ENCODE measurements at places on chromosomes 6 and 20.
A peak's percentile ranks its signal among the peaks of the same experiment; 100 is the strongest.

- no peak for DNase-seq
Observed at GRCh38 chr6:33144373-33144772, 47.9 kb downstream of the COL11A2 start.

- no peak for DNase-seq
Observed at GRCh38 chr6:17983730-17984129, 3.7 kb downstream of the KIF13A start.

DNA sequence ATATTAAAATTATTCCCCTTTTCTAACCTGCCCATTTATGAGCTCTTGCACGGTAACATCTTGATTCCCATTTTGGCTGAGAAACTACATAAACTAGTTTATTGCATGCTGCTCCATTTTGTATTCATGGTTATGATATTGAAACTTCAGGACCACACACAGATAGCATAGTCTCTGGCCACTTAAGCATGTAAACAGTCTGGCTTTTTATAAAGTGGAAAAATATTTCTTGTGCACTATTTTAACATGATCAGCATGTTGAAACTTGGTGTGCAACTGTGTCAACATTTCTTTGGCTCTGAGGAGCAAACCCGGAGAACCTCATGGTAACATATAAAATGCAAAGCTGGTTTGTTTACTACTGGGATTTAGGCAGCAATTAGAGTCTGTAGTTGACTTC is 70.7 kb downstream of the SLX4IP start:
- DNase-seq, result no peak

GRCh38 chr20:2320813-2321658 is 25.2 kb downstream of the TGM3 start:
- DNase-seq, result no peak

GRCh38 chr20:10986586-10986985 is 312.8 kb upstream of the JAG1 start:
- DNase-seq, result no peak

DNA sequence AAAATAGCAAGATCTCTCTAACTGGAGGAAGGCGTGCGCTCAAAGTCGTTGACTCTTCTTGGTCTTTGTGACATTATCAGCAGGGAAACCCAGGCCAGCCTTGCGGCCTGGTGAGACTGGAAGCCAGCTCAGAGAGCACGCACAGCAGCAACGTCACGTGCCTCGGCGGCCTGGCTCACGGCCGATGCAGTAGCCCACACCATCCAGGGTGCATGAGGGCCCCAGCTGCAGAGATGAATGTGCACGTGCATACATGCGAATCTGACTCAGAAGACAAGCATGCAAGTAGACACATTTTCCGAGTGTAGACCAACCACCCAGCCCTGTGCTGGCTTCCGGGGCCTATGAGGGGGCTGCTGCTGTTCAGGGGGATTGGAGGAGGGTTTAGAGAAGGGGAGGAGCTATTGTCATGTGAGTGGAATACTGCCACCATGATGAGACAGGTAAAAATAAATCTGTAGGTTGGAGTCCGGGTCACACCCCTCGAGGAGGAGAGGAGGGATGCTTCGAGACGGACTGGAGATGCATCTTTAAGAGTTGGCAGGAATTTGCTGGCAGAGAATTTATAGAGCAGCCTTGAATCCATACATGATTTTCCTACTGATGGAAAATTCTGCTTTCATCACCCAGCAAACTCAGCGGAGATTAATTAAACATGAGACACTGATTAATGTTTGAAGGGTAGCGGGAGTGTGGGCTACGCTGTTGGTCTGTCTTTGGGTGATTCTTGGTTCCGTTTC is 388.2 kb downstream of the CDH4 start:
- DNase-seq, result no peak

- no peak for DNase-seq
Observed at GRCh38 chr6:20044883-20045282, 167.4 kb downstream of the MBOAT1 start.

GRCh38 chr6:20464041-20464440 is 62.4 kb downstream of the E2F3 start:
- no peak for DNase-seq

DNA sequence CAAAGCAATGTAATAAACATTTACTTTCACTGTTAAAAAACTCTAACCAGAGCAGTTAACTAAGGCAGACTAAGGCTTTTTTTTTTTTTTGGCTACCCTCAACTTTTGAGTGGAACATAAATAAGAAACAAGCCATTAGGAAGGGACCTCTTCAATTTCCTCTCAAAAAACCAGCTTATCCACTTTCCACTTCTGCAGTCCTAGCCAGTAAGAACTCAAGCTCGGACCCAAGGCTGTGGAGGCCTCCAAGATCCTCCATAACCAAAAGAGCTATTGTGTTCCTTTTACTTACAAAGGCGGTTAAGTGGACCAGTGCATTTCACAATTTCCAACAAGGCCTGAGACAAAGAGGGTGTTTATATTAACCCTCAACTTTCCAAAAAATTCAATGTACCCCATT is 5.3 kb downstream of the KCNK5 start:
- DNase-seq, result no peak

GRCh38 chr6:73143551-73143950 is 81.7 kb downstream of the KHDC1L start:
- DNase-seq, result no peak

DNA sequence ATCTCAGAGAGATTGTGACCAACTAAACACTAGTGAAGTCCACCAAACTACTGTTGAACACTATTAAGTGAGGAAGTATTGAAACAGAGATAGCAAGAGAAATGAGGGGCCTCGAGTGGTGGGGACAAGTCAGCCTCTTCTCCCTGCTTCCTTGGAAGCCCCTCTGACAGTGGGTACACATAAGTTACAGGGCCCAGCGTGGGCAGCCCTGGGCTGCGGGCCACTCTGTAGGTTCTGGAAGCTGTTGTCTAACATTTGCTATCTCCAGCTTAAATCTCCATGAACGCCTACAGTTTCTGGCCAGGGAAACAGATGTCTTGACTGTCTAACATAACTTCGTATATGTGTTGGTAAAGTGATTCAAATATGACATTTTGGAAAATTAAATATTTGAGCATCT is 71.4 kb downstream of the KLHL32 start:
- no peak for DNase-seq

- DNase-seq, result peak; percentile 54
Observed at GRCh38 chr6:33592595-33593413, 12.7 kb upstream of the BAK1 start.

- DNase-seq, result no peak
Observed at GRCh38 chr6:166449036-166449435, 66.3 kb upstream of the MPC1 start.

DNA sequence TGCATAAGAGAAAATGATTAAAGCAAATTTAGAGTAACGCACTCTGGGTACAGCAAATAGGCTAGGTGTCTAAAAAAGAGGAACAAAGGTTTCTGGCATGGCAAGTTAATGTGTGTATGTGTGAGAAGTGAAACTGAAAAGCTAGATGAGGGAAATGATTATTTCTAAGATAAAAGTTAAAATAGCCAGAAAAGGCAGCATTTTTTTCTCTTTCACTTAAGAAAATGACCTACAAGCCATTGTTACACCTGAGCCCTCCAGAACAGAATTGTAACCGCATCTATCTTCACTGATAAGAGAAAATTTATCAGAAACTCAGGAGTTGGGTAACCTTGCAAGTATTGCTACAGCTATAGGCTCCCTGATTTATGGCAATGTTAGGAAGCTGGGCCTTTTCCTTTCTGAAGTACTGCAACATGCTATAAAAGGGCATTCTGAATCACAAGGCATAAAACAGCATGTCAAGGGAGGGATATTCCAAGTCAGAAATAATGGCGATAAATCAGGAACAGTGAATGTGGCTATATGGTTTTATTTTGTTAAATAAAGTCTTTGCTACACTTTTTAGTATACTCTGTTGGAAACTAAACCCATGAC is 395.3 kb downstream of the TBC1D32 start:
- DNase-seq, result no peak

GRCh38 chr6:107237992-107238660 is 122.8 kb upstream of the BEND3 start:
- no peak for DNase-seq

Measured in activated naive CD4-positive, alpha-beta T cell treated with anti-CD3 and anti-CD28 coated beads, Interleukin-2, amount 50 U/mL, for 16 hours (primary cell).